ENCODE measurements at places on chromosomes 3 and 15.
A peak's percentile ranks its signal among the peaks of the same experiment; 100 is the strongest.

DNA sequence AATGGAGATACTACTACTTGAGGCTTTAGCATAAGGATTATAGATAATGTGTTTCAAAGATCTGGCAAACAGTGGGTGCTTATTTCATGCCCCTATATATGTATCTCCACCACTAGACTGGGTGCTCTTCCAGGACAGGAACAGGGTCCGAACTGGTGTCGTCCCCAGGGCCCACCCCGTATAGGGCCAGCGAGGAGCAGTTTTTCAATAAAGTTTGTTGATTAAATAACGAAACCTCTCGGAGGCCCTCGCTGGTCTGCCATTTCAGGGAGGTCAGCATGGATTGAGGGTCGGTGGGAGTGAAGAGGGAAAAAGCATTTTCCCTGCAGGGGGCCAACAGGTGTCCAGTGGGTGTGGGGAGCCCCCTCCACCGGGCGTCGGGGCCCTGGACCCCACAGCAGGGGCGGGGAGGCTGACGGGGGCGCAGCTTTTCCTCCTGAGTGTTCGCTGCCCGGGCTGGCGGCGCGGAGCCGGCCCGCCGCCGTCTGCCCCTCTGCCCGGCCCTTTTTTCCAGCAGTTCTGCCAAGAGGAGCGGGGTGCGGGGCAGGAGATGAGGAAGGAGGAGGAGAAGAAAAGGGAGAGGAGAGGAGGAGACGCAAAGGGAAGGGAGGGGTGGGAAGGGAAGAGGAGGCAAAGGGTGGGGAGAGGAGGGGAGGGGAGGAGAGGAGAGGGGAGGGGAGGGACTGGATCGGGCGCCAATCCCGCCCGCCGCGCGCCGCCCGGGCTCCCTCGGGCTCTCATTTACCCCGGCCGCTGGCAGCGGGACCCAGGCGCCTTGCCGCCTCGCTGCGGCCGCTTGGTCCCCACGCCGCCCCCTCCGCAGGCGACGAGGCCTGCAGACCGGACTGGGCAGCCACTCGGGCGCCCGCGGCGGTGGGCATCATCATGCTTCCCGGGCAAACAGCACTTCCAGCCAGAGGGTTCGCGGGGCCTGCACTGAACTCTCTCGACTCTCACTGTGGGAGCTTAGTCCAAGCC is 66.3 kb downstream of the ISG20 start:
- peak; percentile 1 for DNase-seq

- DNase-seq = no peak
These were observed 200.3 kb upstream of the ICE2 start for GRCh38 chr15:60679256-60679655.

- no peak for DNase-seq
These were observed 18.8 kb downstream of the GMPS start for GRCh38 chr3:155889212-155889611.

DNA sequence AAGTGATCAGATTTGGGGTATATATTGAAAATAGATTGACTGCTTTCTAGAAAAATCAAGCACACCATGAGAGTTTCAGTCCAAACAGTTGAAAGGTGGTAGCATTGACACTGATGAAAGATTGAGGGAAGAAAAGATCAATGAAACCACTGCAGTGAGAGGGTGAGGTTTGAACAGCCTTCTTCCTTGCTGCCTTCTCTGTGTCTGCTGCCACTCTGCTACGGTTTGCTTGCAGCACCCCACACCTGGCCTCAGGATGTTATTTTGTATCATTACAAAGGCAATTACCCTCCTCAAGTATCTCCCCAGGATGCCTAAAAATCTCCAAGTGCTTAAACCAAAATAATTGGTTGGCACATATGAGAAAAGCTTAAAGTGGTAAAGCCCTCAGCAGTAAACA is 683.6 kb upstream of the ARPP21 start:
- no peak for DNase-seq

- DNase-seq = no peak
These were observed 20.5 kb downstream of the IL1RAP start for GRCh38 chr3:190534386-190534785.

GRCh38 chr3:72659596-72659995 is 188.6 kb downstream of the SHQ1 start:
- DNase-seq = no peak

- no peak for DNase-seq
These were observed 95.5 kb upstream of the NPHP3 start for GRCh38 chr3:132817646-132818177.

DNA sequence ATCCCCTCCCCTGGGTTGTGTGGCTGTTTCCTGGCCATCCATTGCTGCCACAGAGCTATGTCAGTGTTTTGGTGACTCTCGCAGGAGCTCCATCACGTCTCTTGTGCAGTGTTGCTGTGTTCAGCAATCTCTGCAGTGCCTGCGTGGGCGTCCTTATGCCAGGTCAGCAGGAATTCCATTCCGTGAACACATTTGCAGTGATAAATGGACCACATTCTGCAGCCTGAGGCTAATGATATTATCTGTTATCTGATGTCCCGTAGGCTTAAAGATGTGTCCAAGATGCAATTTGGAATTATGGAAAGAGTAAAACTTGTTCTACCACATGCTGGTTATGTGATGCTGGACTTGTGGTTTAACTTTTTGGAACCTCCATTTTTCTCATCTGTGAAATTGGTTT is 25.5 kb upstream of the COL6A6 start:
- DNase-seq = no peak

DNA sequence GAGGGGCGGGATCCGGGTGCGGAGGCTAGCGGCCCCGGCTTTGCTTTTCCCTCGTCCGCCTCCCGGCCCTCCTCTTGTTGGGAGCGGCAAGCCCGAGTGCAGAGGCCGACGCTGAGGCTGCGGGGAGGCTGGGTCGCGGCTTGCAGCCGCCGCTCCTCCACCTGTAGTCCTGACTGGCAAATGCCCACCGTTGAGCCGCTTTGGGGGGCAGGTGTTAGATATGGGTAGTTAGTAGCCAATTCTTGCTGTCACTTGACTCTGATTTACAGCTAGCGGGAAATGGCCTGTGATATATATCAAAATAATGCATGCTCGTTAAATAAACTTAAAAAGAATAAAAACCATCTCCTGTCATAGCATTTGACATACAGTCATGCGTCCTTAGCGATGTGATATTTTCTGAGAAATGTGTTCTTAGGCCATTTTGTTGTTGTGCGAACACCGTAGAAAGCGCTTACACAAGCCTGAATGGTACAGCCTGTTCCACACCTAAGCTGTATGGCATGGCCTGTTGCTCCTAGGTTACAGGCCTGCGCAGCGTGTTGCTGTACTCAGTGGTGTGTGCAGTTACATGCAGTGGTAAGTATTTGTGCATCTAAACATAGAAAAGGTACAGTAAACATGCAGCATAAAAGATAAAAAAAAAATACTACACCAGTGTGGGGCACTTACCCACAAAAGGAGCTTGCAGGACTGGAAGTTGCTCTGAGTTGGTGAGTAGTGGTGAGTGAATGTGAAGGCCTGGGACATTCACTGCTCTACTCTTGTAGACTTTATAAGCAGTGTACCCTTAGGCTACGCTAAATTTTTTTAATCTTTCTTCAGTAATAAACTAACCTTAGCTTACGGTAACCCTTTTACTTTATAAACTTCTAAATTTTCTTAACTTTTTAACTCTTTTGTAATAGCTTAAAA is 873 bp downstream of the CAPN7 start:
- peak; percentile 37 for DNase-seq

- no peak for DNase-seq
These were observed 5.6 kb downstream of the GABRB3 start for GRCh38 chr15:26767169-26767670.

- DNase-seq = no peak
These were observed 3.3 kb upstream of the CEP97 start for GRCh38 chr3:101720851-101721840.

DNA sequence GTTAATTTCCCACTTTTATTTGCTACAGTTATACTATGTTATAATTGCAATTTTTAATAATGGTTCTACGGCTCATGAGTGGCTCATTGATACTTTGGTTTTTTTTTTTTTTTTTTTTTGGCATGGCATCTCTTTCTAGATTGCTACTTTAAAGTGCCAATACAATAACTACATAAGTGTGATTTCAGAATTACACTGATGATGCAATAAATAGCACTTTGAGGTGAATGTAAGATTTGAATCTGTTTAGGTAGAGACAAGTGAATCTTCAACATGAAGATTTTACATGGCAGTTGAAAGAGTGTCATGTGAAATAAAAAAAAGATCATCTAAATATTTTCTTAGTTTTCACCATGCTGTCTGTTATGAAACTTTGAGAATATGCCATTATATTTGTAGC is 75.7 kb downstream of the KBTBD8 start:
- no peak for DNase-seq

DNA sequence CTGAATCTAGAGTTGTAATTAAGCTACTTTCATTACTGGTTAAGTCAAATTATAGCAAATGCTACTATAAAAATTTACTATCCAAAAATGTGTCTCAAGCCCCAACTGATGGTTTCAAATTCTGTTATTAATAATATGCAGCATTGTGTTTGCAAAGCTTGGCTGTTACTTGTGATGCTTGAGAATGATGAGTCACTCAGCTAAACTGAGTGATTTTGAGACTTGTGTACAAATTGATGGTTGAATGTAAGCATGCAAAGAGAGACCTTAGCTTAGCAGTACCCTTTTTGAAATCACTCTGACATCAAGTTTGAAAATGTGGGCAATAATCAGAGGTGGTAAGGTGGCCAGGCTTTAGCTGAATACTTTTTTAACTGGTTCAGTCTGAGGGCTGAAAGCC is 27.6 kb downstream of the OPA1 start:
- no peak for DNase-seq

- no peak for DNase-seq
These were observed 64.2 kb upstream of the GLCE start for GRCh38 chr15:69096196-69096595.

- DNase-seq = no peak
These were observed 126.9 kb downstream of the CCNL1 start for GRCh38 chr3:157033001-157033400.

GRCh38 chr3:88117683-88118082 is 32.1 kb upstream of the C3orf38 start:
- no peak for DNase-seq

- no peak for DNase-seq
These were observed 56.3 kb upstream of the FSTL1 start for GRCh38 chr3:120506828-120507774.

- no peak for DNase-seq
These were observed 245.3 kb downstream of the MYRIP start for GRCh38 chr3:40054568-40055222.

DNA sequence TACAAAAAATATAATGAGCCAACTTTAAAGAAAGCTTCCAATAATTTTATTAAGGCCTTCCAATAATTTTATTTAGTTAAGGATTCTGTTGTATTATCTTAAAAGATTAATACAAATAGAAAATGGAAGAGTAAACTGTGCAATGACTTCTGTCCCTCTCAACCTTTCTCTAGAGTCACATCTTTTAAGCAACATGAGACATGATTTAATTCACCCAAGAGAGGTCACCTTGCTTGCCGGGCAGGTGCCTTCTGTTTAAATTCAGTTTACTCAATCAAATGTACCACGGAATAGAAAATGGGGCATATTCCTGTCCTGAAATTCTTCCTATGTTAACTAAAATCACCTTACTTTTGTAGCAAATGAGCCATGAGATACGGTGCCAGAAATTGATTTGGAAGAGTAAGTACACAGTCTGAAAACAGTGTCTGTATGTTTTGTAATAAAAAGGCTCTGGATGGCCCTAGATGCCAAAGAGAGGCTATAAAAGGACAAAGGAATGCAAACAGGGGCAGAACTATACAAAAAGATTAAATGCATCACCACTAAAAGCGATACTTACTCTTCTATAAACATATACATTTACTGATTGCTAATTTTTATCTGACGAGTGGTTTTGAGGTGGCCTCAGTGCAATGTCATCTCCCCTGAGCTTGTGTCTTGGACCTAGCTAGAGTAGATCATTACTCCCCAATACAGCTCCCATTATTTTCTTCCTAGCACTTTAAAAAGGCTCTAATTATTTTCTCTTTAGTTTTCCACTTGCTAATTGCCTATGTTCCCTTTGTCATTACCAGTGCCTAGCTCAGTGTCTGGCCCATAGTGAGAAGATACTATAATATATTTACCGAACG is 134.0 kb downstream of the FHIT start:
- no peak for DNase-seq

GRCh38 chr15:95795386-95795785 is 535.1 kb upstream of the NR2F2 start:
- no peak for DNase-seq

GRCh38 chr3:151168269-151169094 is 34.5 kb downstream of the GPR171 start:
- peak; percentile 81 for DNase-seq

DNA sequence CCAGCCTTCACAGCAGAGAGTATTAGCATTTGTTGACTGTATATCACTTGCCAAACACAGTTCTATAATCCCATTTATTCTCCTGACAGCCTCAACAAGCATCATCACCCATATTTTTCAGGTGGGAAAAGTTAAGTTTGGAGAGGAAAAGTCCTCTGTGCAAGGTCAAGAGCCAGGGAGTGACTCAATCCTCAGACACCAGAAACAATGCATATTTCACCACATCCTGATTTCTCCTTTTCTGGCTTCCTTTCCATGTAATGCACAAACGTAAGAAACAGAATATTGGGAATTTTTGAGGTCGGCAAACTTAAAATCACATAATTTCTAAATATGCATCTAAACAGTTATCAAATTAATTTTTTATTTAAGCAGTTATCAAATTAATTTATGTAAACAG is 116.0 kb upstream of the GADL1 start:
- DNase-seq = no peak

DNA sequence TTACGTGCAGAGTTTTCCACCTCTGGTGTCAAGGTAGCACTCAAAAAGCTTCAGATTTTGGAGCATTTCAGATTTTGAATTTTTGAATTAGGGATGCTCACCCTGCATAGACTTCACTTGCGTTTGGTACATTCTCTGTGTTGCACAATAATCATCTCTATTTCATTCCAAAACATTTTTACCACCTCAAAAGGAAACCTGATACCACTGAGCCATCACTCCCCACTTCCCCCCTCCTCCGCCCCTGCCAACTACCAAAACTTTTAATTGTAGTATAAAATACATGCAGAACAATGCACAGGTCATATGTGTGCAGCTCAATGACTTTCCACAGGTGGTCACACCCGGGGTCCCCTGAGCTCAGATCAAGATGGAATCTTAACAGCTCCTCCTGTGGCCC is 208.8 kb downstream of the SV2B start:
- DNase-seq = no peak

DNA sequence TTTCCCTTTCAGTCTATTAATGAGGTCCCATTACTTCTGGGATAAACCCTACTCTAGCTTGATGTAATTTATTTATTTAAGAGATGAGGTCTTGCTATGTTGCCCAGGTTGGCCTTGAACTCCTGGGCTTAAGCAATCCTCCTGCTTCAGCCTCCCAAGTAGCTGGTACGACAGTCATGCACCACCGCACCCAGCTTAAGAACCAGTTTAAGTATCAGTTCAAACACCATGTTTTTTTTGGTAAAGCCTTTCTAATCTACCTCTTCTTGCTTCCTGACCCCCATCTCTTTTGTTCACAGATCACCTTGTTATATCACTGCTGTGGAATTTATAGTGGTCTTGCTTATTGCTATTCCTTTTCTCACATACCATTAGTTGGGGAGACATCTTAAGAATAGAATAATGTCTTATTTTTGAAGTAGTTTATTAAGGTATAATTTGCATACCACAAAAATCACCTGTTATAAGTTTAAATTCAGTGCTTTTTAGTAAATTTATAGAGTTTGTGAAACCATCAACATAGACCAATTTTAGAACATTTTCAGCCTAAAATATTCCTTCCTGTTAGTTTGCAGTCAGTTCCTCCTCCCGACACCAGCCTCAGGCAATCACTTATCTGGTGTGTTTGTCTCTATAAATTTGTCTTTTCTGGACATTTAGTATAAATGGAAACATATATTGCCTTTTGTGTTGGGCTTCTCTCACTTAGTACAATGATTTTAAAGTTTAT is 257.9 kb downstream of the PDCD6IP start:
- no peak for DNase-seq

- DNase-seq = no peak
These were observed 130.6 kb downstream of the CTNNB1 start for GRCh38 chr3:41329881-41330280.
